Activated naive CD8-positive, alpha-beta T cell treated with anti-CD3 and anti-CD28 coated beads, Interleukin-2, amount 10 ng/mL, durations not matched to agents 7 days and 5 days (primary cell): ENCODE measurements at places on chromosomes 5 and 9. TPM values are rescaled to one million over a fixed set of nuclear protein-coding genes. Genes with fewer than 3 reads are reported as not detected.

PCA3 gene
- not detected for total RNA-seq

IFNA2 gene
- not detected for total RNA-seq

ASB6 gene
- total RNA-seq = 27.8 TPM

CNTNAP3 gene
- total RNA-seq = not detected

GRCh38 chr5:14127587-14127986 lies 15.6 kb upstream of the TRIO start:
- no peak overlapping the region for H3K27ac ChIP-seq
- peaks cover 3% of the 10 kb centered on the region for H3K27me3 ChIP-seq
- H3K4me3 ChIP-seq = no peak overlapping the region
- no peaks in the 10 kb centered on the region for H3K36me3 ChIP-seq

DNA sequence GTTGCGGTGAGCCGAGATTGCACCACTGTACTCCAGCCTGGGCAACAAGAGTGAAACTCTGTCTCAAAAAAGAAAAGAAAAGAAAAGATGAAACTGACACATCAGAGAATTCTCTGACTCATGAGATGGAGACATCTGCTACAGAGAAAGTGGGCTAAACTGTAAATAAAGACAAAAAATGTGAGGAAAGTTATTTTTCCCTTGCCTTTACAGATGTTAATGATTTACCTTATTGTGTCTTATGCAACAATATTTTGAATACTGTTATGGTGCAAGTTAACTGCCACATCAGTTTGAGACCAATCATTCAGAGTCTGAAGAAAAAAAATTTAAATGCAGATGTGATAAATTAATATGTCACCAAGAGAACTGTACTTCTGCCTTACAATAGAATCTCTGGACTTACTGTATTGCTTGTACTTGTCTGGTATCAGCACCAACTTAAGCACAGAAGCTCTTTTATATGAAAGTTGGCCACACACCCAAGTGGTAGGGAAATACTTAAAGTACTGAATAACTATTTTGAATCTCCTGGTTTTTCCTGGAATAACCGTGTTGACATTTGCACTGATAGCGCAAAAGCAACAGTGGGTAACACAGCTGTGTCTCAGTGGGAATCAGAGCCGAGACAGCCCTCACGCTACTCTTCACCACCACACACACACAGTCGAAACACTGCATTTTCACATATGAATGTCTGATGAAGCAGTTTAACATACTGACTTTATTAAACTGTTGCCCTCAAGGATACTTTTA lies 169.9 kb downstream of the FANCC start:
- H3K4me1 ChIP-seq = no peaks in the 10 kb centered on the region
- no peak overlapping the region for H3K27ac ChIP-seq
- no peak overlapping the region for H3K4me3 ChIP-seq
- peaks cover 8% of the 10 kb centered on the region for H3K36me3 ChIP-seq

- DNase-seq = no peak
- no peaks in the 10 kb centered on the region for H3K4me1 ChIP-seq
- H3K27ac ChIP-seq = no peak overlapping the region
- H3K27me3 ChIP-seq = no peaks in the 10 kb centered on the region
- H3K36me3 ChIP-seq = no peaks in the 10 kb centered on the region
Measured at GRCh38 chr5:121019106-121019505, 555.0 kb downstream of the PRR16 start.
